Stimulated activated CD8-positive, alpha-beta memory T cell treated with anti-CD3 and anti-CD28 coated beads, Interleukin-15, amount 100 ng/mL, for 1 hour (primary cell): ENCODE measurements at places on chromosomes 7 and 10.

GRCh38 chr7:2624293-2624886 lies 7.4 kb upstream of the TTYH3 start:
- DNase-seq, result no peak

DNA sequence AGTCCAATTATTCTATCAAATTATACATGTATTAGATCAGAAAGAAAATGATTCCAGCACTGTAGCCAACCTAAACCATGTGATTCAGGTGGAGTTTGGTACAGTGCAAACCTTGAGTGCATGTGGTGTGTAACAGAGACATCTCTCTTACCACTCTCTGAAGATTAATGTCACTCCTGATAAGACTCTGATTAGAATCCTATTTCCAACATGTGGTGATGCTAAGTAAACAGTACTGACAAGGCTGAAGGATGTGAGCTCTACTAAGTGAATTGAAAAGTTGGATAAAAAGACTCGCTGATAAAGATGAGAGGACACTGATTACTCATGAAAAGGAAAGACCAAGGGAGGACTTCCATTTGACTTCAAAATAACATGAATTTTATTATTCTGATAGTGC lies 232.0 kb downstream of the SDK1 start:
- DNase-seq, result no peak

GRCh38 chr7:140521421-140521820 lies 42.1 kb upstream of the MKRN1 start:
- DNase-seq, result no peak

GRCh38 chr7:51090411-51090810 lies 226.2 kb downstream of the COBL start:
- DNase-seq, result no peak

DNA sequence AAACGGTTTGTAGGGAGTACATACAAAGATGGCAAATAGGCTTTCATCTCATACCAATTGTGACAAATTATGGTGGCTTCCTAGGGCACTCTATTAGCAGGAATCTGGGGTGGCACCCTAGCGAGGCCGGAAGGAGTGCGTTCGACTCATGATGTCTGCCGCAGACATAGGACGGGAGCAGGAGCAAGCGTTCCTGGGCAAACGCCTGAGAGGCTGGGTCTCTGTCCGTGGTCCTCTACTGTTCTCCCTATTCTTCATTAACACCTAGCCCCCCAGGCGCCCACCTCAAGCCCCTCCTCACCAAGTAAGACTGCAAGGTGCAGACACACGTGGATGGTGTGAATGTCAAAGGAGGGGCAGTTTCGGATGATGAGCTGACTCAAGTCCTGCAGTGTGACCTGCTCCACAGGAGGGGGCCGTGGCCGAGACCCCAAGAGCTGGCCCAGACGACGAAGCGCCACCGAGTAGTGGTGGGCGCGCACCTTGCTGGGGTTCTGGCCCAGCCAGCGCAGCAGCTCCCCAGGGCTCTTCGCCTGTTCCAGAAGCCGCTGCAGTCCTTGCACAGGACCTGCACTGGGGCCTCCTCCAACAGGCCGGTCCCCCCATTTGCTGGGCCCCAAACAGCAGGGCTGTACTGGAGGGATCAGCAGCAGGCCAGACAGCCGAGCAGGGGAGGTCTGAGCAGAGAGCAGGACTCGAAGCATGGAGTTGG lies 1.3 kb downstream of the FASTK start:
- no peak for DNase-seq

DNA sequence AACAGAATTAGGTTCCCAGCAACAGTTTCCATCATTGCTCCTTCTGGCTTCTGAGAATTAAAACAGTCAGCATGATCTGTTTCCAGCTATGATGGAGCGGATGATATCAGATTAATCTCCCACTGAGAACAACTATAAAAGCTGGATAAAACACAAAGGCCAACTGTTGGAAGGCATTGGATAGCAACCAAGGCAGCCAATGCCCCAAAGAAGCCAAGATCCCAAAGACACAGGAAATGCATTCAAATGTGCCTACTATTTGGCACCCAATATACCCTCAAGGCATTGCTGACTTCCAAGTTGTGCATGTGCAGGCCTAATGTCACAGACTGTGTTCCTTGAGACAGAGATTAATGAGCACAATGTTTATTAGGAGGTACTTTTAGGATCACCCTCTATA lies 259.3 kb downstream of the ARHGAP12 start:
- DNase-seq, result no peak

DNA sequence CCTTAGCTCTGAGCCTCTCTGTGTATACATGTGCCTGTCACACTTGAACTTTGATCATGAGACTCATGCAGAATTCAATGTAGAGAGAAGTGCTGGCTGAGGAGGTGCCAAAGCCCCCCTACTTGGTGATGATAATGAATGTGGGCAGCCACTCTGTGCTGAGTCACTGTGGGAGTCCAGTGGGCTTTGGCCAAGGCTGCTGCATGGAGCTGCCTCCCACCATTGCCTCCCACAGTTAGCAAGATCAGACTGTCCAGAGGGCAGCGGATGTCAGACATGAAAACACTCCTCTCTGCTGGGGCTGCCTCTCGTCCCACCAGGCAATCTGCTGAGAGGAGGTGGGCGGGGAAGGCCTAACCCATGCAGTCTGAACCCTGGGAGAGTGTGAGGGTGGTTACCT lies 180.3 kb downstream of the SH2D4B start:
- no peak for DNase-seq

DNA sequence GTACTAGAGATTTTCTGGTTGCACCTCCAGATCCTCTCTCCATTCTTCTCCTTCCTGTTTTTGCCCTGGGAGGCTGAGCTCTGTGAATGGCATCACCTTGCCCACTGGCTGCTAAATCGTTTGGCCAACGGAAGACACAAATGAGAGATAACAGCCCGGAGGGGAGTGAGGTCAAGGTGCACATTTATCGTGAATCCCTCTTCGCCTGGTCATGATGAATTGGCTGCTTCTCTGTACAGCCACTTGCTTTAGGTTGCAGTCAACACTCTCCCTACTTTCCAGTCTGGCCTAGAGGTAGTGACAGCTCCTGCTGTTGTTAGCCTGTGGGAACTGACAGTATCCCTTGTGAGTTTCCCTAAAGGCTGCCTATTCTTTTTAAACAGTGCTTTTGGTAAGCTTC lies 85.4 kb upstream of the CHCHD3 start:
- DNase-seq, result no peak

- DNase-seq, result no peak
These were observed 54.1 kb upstream of the FAM180A start for GRCh38 chr7:135802697-135803096.

DNA sequence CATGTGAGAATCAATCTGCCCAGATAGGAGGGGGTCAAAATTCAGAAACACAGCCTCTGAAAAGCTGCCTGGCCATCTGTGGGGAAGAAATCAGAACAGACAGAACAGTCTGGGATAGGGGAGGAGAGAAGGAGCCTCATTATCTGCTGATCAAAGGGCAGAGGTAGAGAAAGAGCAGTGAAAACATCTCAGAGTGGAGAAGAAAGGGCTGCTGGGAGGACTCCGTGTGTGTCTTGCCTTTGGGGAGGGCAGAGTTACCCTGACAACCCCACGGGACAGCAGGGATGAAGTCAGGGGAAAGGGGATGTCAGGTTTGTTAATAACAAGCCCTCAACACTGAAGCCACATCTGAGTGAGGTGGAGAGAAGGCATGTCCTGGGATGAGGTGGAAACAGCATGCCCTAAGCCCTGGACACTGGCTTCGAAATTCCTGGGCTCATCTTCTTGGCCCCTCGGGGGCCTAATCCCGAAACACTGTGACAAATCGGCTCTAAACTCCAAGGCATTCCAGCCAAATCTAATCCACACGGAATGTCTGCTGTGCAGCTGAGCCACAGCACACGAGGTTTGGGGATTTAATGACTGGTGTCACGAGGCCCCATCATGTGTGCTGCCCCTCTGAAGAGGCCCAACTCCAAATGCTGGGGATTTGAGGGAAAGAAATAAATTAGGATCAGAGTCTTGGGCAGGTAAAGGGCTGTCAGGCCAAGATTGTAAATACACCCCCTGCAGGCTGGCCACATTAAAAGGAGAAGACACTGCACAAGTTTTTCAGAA lies 82.8 kb upstream of the FGFR2 start:
- DNase-seq, result no peak

DNA sequence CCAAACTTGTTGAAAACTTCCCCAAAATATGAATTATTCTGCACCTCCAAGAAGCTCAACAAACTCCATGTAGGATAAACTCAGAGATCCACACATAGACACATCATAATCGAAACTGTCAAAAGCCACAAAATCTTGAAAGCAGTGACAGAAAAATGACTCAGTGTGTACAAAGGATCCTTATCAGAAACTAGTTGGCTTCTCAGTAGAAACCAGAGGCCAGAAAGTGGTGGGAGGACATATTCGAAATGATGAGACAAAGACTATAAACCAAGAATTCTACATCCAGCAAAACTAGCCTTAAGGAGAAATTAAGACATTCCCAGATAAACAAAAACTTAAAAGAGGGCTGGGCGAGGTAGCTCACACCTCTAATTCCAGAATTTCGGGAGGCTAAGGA lies 38.5 kb downstream of the MCMBP start:
- DNase-seq, result no peak

DNA sequence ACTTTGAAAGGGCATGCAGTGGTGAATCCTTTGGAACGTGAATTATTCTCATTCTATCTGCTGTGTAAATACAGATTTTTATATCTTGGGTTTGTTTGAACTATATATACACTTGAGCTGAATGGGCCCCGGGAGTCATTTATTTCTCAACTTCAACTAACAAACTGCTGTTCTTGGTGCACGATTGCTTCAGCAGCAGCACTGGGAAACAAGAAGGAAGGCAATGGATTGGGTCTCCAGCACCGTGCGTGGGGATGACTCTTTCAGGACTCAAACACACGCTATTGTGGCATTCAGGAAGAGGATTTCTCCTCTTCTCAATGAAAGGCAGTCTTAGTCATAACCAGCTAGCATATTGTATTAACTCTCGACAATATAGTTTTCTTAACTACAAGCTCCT lies 226.0 kb upstream of the NFE2L3 start:
- no peak for DNase-seq

GRCh38 chr10:49038711-49039110 lies 76.6 kb downstream of the VSTM4 start:
- DNase-seq, result no peak

GRCh38 chr7:155007947-155008346 lies 5.0 kb upstream of the PAXIP1 start:
- no peak for DNase-seq

DNA sequence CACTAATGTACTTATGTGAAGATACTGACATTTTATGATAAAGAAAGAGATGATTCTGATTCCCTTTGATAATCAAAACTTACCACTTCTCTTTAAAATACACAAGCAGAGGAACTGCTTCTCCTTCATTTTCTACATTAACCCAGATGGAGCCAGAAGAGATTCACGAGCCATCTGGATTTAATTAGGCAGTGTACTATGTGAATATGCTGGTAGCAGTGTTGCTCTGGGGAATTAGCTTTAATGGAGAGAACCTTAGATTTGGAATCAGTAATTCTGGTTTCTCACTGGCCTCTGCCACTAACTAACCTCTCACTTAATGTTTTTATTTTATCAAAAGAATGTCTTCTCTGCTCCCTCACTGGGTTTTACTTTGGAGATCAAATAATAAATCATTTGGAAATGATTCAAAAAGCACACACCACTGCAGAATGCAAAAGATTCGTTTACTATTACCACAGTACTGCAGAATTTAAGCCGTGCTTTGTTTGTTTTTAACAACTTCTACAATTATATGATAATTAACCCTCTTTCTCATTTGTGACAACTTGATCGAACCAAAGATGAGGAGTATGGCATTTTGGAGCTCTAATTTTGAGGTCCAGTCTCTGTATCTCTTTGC lies 77.5 kb upstream of the PHYHIPL start:
- no peak for DNase-seq

DNA sequence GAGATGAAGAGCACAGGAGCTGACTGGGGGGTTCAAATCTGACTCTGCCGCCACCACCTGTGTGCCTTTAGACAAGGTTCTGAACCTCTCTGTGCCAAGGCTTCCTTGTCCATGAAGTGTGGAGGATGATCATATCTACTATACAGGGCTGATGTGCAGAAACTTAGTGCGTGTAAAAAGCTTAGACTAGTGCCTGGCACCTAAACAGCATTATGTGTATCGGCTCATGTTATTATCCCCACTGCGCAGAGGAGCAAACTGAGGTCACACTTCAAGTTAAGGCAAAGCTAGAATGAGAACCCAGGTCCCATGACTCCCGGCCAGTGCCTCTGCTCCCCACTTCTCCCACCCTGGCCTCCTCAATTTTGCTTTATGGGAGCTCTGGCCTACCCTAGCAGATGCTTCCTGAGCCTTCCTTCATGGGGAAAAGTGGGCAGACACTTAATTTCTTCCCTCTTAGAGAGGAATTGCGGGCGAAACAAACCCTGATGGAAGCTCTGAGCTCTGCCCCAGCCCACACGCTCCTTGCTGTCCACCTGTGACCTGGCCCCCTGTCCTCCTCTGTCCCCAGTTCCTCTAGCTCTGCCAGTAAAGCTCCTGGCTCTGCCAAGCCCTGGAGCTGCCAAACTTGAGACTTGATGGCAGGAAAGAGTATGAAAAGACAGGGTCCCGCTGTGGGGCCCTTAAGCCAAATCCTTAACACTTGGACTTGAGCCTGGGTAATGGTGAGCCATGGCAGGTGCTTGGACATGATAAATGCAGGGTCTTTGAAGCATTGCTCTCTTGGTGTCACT lies 71.0 kb downstream of the CDH23 start:
- DNase-seq, result no peak
